ENCODE measurements at places on chromosomes 3 and 15.

- ATAC-seq = peak; percentile 50
Measured at GRCh38 chr15:89772932-89773583, 3.1 kb upstream of the MESP2 start.

DNA sequence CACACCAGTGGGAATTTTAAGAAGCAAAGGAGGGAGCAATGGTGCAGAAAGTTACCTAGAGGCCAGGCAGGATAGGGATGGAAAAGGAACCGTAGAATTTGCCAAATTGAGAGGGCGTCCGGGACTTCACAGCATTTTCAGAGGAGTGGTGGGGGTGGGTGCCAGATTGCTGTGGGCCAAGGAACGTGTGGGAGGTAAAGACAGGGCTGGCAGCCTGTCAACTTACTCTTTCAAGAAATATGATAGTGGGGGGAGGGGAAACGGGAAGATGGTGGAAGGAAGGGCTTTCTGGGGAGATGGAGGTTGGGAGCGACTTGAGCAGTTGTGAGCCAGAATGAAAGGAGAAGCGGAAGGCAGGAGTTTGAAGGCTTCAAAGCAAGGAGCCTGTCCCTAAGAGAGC, 1.4 kb upstream of the SLC6A11 start:
- no peak for ATAC-seq

- ATAC-seq = no peak
Measured at GRCh38 chr3:54321520-54321919, 199.2 kb downstream of the CACNA2D3 start.

GRCh38 chr3:49899815-49900214, 3.9 kb downstream of the MST1R start:
- peak; percentile 23 for ATAC-seq

DNA sequence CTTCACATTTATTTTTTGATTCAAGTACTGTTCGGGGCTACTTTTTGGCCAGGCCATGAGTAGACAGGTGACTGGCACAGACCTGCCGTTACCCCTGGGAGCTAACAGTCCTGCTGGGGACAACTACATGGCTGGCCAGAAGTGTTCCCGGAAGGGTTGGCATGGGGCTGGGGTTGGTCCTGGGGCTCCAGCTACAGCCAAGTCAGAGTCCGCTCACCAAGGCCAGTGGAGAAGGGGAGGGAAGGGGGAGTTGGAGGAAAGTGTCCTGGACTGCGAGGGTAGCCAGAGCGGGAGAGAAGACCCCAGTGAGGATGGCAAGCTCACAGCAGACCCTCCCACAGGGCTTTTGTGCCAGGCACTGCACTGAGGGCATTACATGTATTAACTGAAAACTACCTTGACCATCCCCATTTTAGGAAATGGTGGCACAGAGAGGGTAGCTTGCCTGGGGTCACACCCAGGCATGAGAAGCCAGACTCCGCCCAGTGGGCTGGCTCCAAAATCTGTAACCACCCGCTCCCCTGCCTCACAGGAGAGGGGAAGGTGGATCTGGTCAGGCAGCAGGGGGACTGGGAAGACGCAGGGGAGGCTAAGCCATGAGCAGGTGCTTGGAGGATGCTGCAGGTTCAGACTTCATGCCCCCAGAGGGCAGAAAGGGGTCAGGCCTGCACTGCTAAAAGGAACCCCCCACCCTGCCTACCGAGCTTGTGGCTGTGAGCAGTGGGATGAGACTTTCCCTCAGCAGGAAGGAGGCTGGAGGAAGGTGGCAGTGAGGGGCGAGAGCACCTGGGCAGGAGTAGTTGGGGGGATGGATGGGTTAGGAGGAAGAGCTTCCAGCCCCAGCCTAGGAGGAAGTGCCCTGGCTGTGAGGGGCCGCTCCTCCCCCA, 38.3 kb upstream of the ESYT3 start:
- ATAC-seq = no peak

GRCh38 chr3:32882603-32883025, 64.8 kb downstream of the TRIM71 start:
- no peak for ATAC-seq

DNA sequence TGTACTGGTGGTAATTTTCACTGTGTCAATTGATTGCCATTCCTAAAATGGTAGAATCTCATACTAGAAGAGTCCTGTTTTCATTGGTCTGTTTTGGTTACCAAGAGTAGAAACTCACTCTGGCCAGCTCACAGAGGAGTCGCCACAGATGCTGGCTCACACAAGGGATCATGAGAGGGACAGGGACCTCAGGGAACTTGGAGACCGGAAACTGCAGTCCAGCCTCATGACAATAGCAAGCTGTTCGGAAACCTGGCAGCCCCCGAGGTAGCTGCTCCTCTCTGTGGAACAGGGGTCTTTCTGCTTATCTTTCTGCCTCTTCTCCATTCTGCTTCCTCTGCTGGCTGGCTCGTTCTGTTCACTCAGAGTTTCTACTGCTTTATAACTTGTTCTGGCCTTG, 192.9 kb downstream of the PLCL2 start:
- no peak for ATAC-seq

- ATAC-seq = no peak
Measured at GRCh38 chr15:33960549-33960935, 7.8 kb upstream of the CHRM5 start.

- ATAC-seq = no peak
Measured at GRCh38 chr15:101617390-101617965, 34.7 kb downstream of the TM2D3 start.

DNA sequence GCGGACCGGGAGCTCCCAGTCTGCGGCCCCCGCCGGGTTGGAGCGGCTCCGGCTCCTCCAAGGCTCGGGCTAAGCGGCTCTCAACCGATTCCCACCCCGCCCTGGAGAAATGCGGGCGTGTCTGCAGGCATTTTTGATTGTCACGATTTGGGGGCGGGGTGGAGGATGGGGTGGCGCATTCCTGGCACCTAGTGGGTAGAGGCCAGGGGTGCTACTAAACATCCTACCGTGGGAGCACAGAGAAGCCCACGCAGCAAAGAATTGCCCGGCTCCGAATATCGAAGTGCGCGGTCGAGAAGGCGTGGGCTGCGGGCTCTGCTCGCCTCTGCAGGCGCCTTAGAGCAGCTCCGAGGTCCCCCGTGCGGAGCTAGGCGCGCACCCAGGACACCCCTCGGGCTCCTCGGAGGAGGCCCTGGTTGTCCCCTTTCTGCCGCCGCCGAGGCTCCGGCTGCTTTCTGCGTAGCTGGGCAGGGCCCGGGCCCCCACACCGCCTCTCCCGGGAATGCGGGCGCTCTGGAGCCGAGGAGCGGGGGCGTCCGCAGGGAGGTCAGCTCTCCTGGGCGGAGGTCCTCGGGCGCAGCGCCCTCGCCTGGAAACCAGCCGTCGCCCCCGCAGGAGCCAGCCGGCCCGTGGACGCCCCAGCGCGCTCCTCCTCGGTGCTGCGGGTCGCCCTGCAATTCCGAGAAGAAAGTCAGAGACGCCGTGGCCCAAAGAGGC, 16.5 kb upstream of the LAMP3 start:
- ATAC-seq = peak; percentile 83

DNA sequence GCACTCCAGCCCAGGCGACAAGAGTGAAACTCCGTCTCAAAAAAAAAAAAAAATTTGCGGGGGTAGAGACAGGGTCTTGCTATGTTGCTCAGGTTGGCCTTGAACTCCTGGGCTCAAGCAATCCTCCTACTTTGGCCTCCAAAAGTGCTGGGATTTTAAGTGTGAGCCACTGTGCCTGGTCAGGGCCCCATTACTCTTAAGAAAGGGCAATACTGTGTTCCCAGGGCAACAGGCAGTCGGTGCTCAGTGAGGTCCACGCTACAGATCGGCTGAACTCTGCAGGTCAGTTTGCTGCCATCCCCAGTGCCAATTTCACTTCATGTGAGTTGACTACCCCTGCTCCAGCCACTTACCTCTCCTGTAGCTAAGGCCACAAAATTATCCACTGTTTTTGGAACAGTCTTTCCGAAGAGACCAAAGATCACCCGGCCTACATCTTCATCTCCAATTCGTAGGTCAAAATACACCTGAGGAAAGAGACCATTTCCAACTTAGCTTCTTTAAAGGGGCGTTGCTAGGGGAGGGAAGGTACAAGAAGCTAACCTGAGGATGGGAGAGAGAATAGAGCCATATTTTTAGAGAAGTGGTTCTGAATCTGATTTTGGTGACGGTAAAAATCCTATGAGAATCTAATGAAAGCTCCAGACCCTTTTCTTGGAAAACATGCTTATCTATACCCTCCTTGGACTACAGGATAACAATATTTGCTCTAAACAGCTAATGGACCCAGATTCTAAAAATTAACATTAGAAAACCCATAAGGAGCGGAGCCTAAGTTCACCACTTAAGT, 939 bp downstream of the PPIB start:
- ATAC-seq = no peak

DNA sequence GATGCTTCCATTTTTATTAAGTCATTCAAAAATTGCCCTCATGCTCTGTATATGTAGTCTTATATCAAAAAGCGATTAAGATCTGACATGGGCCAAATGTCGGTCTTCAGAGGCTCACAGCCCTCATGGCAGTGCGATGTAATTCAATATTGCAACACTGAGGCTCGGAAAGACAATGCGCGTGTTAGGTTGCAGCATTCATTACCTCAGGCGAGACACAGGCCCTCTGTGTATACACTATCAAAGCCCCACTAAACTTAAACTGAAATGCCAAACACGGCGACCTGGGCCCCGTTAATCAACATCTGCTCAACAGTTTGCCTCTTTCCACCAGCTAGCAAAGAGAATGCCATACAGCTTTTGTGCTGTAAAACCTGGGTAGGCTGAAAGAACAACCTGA, 413.4 kb downstream of the ERC2 start:
- ATAC-seq = no peak

DNA sequence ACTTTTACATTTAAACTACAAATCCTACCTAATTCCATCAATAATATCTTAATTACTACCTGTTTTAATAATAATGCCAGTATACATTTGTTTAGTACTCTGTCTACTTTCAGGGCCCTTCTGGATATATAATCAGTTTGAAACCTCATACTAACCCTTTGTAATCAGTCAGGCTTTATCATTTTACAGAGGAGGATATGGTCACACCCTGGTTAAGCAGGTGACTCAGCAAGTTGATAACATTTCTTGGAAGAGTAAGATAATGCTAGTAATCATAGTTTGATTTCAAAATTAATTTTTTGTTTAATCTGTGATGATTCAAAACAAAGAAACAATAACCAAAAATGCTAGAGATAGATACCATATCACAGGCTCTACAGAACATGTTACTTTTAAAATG, 208.2 kb upstream of the MANF start:
- no peak for ATAC-seq

DNA sequence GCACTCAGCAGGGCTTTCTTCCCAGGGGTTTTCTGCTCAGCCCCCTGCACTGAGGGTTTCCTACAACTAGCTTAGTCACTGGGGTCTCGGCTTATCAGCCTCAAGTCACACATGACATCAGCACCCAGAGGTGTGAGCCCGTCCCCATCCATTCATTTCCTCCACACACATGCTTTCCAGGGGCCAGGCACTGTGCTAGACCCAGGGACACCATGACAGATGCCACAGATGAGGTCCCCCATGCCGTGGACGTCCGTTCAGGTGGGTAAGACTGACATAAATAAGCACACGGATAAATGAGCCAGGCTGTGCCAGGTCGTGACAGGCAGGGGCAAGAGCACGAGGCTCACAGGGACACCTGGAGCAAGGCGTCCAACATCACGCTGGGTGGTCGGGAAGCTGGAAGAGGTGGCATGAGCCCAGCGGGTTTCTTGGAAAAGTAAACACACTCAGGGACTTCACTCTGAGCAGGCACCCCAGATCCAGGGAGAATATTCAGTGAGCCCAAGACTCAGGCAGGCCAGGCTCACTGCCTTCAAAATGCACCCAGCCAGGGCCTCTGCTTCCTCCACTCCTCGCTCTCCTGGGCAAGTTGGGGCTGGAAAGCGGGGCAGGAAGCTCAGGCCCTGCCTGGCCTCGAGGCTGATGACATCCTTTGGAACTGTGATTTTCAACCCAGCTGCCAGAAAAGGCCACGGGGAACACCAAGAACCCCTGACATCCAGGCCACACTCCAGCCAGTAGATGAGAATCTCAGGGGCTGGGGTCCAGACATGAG, 139.3 kb downstream of the CHSY1 start:
- ATAC-seq = no peak

GRCh38 chr15:30905821-30906220, 2.1 kb downstream of the FAN1 start:
- no peak for ATAC-seq

DNA sequence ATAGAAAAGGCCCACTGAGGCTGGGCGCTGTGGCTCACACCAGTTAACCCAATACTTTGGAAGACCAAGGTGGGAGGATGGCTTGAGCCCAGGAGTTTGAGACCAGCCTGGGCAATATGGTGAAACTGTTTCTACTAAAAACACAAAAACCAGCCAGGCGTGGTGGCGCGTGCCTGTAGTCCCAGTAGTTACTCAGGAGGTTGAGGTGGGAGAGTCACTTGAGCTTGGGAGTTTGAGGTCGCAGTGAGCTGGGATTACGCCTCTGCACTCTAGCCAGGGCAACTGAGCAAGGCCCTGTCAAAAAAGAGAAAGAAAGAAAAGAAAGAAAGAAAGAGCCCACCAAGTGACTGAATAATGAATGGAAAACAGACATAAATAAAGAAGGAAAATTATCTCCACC, 32.0 kb downstream of the TAMM41 start:
- no peak for ATAC-seq

- ATAC-seq = no peak
Measured at GRCh38 chr3:104286645-104287044, 1080.1 kb upstream of the ALCAM start.

DNA sequence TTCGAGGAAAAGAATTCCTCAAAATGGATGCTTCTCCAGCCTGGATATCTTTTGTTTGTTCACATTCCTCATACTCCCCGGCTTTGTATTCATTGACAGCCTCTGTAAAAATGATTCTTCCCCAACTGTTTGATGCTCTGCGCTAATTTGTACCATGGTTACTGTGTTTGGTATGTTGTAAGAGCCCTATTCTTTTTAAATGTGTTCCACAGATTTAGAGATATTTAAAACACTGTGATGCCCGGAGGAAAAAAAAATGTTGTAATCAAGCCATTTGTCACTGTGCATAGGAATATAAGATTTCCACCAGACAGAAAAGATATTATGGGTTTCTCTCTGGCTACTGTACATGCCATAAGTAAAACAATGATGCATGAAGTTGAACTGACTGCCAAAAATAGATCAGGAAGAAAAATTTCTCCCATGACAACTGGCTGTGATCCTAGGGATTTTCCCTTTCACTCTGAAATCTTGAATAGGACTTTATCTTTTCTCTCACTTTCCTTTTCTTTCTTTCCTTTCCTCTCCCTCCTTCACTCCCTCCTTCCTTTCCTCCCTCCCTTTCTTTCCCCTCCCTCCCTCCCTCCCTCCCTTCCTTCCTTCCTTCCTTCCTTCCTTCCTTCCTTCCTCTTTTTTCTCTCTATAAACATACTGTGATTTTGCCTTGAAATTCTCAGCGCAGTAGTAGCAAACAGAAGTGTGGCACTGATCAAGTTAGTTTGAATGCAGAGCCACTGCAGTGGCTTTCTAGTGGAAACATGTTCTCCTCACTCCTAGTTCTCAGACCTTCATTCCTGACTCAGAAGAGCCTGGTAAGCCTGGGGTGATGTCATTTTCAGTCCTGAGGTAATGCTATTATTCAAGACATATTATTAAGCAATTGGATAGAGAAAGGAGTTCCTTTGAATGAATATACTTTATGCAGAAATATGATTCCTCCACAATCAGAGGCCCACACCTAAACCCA, 254.9 kb upstream of the TBL1XR1 start:
- ATAC-seq = peak; percentile 94

Measured in SK-N-SH treated with all-trans-retinoic acid at 6 μM for 48 hours (cell line).